ENCODE measurements at places on chromosomes 6 and 20. TPM values are rescaled to one million over a fixed set of nuclear protein-coding genes. Genes with fewer than 3 reads are reported as not detected.

GRCh38 chr6:146515212-146515611, 28.4 kb upstream of the RAB32 start:
- DNase-seq = no peak

GRCh38 chr20:9141070-9141469, 72.2 kb downstream of the PLCB4 start:
- DNase-seq = no peak

DNA sequence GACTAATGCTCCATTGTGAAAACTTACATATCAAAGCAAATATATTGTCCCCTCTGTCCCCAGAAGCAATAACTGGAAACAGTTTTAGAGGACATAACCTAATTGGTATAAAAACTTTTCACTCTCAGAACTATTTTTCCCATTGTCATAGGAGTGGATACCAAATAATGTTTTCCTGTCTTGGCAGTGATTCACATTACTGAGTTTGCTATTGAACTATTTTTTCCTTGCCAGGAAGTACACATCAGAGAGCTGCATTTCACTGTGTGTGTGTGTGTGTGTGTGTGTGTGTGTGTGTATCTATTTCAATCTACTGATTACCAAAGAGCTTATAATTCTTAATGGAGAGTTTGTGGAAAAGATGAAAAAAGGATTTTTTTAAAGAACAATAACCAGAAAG, 45.4 kb downstream of the AKAP12 start:
- no peak for DNase-seq

GRCh38 chr6:15879371-15880261, 216.8 kb upstream of the DTNBP1 start:
- no peak for DNase-seq

DNA sequence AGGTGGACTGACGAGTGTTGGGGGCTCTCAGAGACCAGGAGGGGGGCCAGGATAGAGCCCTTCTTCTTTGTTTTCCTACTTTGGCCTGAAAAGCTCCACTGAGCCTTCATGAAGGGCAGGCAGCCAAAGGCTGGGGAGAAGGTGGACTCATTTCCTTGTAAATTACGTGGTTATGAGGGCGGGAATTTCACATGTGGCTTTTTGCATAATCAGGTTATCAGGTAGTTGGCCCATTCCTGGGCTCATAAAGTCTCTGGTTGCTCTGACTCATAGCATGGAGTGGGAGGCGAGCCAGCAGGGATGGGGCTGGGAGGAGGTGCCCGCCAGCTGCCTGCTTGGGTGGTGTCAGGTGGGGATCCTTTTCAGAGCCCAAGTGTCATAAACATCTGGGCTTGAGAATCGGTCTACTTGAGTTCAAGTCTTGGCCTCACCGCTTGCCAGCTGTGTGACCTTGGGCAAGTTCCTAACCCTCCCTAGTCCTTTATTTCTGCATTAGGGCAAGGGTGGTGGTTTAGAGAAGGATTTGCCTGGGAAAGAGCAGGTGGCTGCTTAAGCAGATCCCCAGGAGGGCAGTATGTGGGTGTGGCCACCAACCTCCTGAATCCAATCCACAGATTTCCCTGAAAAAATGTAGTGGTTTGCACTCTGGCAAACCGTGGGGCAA, 26.5 kb upstream of the RNF24 start:
- no peak for DNase-seq

- no peak for DNase-seq
Observed at GRCh38 chr6:76792394-76792793, 670.9 kb downstream of the HTR1B start.

DNA sequence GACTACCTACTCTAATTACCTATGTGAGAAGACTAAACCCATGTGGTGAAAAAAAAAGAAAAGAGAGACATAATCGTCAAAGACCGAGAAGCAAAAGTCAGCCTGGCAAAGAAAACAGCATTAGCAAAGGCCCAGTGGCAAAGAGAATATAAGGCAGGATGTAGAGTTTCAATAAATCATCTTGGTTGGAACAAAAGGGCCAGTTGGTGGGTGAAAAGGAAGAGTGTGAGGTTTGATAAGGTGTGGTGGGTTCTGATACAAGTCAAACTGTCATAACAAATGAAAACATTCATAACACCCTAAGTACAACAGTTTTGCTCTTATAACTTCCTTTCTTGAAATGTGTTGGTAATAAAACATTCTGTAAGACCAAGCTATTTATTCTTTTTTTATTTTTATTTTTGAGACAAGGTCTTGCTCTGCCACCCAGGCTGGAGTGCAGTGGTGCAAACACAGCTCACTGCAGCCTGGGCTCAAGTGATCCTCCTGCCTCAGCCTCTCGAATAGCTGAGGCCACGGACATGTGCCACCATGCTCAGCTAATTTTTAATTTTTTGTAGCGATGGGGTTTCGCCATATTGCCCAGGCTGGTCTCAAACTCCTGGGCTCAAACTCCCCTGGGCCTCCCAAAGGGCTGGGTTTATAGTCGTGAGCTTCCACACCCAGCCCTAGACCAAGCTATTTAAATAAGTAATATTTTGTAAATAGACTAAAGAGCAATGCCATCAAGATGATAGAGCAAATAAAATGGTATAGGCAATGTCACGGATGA, 18.9 kb upstream of the GTF3C6 start:
- no peak for DNase-seq

DNA sequence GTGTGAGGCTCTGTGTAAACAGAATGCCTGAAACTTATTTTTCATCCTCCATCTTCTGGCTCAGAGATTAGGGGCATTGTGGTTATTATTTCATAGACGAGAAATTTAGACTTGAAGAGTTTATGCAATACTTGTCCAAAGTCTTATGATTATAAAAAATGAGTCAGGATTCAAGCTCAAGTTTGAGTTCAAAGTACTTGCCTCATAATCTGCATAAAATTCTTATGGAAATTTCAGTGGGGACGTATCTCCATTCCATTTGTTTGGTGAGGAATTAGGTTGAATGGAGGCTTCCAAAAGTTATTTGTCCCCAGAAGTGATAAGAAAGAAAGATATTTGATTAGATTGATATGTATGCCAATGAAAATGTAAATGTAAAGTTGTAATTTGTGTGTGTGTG, 93.7 kb upstream of the CLVS2 start:
- DNase-seq = no peak

DNA sequence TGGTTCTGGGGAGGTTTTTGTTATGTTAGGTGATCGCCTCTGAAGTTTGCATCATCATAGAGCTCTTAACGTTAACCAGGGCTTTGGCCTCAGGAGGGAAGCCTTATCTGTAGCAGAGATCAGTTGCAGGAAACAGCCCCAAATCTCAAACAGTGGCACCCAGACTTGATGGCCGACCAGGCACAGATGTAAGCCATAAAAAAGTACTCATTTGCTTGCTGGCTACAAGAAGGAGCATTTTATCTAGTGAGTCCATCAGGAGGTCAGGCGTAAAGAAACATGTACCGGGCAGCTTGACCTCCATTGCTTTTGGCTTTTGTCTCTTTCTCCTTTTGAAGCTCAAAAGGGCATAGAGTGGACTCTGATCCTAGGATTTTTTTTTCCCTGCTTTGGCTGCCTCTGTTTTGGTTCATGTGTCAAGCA, 122.3 kb downstream of the CCDC170 start:
- no peak for DNase-seq

The SLC52A3 gene
- 1.5 TPM for total RNA-seq

The PNPLA1 gene
- not detected for total RNA-seq

The CAGE1 gene
- total RNA-seq = not detected

The TSPO2 gene
- total RNA-seq = not detected

The DNAH8 gene
- total RNA-seq = 0.14 TPM

The TMEM244 gene
- total RNA-seq = not detected

The RBM24 gene
- total RNA-seq = 1.3 TPM

The TGM3 gene
- total RNA-seq = 0.27 TPM
